PC-9 (cell line): ENCODE measurements at places on chromosomes 11 and 22.

DNA sequence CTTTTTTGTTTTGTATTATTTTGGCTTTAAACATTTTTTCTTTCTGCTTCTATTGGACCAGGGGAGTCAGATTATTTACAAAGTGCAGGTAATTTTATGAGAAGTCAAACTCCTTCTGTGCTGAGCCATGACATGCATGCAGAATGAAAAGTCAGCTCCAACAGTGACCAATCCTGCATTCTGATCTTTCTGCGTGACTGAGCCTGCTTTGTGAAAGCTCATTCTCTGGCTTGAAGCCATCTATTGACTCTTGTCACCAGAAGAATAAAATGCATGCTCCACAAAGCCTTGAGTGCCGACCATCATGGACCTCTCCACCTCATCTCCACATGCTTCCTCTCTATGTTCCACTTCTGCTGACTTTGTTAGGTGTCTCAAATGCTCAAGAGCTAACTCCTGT is 50.2 kb downstream of the MIAT start:
- DNase-seq: no peak

- DNase-seq: no peak
Observed at GRCh38 chr11:130523609-130524008, 75.2 kb downstream of the ADAMTS15 start.

- DNase-seq: no peak
Observed at GRCh38 chr11:103929170-103929903, 107.1 kb upstream of the DDI1 start.

DNA sequence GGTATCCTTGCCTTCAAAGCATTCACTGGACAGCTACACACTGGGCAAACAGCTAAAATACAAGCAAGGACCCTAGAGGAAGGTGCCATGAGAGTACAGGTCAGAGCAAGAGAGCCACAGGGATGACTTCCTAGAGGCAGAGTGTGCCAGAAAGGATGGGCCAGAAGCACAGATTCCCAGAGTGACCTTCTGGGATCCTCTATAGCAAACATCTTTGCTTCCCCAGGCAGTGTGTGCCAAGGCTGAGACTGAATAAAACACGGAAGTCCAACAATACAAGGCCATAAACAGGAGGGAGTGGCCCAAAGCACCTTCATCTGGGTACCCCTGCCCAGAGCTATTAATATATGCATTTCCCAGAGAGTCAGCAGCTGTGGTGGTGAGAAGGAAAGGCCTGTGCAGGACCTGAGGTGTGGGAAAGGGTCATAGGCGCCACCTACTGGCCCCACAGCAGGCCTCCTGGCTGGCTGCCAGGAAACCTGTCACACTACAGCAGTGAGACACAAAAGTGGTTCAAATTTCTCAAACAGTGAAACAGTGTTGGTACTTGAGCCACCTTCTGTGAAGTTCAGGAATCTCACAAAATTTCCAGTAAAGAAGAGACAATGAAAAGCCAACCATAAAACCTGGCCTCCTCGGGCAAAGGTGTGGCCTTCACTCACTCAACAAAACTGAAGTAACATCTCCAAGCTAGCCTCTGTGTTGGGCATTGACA is 20.3 kb downstream of the CLPB start:
- DNase-seq: peak; percentile 73

GRCh38 chr11:65870307-65870658 is 2.3 kb downstream of the EFEMP2 start:
- no peak for DNase-seq

- no peak for DNase-seq
Observed at GRCh38 chr11:27558401-27558800, 51.8 kb upstream of the LIN7C start.

DNA sequence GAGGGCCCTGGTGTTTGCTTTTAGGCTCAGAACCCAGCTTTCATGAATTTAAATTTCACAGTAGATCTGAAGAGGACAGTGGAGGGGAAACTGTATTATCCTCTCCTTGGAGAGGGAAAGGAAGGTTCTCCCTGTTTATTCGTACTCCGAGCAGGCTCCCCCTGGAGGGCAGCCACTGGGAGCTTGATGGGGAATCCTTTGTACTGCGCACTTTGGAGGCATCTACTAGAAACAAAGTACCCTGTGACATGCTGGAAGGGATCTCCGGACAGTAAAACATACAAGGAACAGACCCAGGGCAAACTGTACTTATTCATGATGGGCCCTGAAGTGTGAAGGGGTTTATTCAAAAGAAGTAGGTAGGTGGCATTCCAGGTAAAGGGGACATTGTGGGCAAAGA is 27.2 kb downstream of the NAV2 start:
- no peak for DNase-seq
